Activated gamma-delta T cell (primary cell): ENCODE measurements at places on chromosomes 7 and 10.

DNA sequence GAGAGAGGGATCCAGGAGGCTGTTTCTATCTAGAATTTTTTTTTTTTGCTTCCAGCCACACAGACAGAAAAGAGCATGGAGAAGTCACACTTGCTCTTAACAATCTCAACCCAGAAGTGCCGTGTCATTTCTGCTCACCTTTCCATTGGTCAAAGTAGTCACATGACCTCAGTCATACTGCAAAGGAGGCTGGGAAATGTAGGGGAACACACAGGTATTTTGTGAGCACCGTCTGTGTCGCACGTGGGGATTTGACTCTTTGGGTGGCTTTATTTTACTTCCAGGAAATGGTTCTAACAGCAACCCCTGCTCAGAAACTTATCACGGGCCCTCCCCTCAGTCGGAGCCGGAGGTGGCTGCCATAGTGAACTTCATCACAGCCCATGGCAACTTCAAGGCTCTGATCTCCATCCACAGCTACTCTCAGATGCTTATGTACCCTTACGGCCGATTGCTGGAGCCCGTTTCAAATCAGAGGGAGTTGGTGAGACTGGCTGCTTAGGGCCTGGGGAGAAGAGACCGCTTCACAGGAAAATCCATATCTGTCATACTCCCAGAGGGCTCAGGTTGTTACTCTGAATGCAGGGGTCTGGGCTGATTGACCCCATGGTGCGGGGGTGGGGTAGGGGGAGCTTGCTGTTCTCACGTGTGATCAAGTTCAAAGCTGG is 13.1 kb upstream of the CPA1 start:
- no peak for DNase-seq

- no peak for DNase-seq
Measured at GRCh38 chr10:22536620-22537019, 177.8 kb downstream of the PIP4K2A start.

DNA sequence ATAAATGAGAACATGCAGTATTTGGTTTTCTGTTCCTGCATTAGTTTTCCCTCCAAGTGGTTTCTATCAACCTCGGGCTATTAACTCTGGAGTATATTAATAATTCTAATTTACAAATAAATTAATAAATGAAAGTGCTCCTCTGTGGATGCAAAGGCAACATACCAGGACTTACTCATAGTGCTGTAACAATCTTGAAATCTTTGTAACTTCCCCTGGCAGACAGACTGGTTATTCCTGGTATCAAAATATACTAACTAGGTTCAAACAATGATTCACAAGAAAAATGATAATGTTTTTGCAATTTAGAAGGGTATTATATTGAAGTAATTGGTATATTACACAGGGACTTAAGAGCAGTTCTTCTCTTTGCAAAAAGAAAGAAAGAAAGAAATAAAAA is 177.2 kb downstream of the FANK1 start:
- DNase-seq = no peak

GRCh38 chr7:122260336-122260735 is 44.2 kb downstream of the FEZF1 start:
- DNase-seq = no peak

DNA sequence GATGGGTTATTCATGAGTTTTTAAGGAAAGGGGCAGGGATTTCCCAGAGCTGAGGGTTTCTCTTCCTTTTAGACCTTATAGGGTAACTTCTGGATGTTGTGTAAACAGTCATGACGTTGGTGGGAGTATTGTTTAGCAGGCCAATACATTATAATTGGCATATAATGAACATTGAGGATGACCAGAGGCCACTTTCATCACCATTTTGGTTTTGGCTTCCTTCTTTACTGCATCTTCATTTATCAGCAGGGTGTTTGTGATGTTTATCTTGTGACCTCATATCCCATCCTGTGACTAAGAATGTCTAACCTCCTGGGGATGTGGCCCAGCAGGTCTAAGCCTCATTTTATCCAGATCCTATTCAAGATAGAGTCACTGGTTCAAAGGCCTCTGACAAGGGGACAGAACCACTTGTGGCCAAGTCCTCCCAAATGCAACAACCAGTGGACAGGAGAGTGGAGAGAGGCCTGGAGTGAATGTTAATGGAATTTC is 77.3 kb upstream of the RPA3 start:
- no peak for DNase-seq

GRCh38 chr10:91406322-91406721 is 3.8 kb upstream of the HECTD2 start:
- DNase-seq = no peak

GRCh38 chr10:8563478-8563877 is 509.0 kb downstream of the GATA3 start:
- DNase-seq = no peak

DNA sequence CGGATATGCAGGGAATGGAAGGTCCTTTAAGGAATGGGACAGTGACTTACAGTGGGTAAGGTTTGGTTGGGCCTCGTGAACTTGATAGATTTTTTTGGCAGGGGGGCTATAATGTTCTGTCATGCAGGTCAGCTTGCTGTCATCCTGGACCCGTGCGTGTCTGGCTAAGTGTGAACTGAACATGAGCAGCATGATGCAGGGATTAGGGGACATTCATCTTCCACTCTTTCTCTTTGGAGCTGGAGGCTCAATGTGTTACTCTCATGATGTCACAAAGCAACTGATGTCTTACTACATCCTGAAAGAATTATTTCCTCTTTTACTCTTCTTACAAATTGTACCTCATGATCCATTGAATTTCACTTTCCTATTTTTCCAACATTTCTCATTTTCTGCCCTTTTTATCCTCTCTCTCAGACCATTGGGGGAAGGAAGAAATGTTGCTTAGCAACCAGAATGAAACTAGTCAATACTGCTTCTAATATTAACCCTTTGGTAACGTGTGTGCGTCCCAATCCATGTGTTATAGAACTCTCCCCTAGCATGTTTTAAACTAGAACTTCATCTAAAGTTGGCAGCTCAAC is 549.1 kb downstream of the LRMDA start:
- no peak for DNase-seq

DNA sequence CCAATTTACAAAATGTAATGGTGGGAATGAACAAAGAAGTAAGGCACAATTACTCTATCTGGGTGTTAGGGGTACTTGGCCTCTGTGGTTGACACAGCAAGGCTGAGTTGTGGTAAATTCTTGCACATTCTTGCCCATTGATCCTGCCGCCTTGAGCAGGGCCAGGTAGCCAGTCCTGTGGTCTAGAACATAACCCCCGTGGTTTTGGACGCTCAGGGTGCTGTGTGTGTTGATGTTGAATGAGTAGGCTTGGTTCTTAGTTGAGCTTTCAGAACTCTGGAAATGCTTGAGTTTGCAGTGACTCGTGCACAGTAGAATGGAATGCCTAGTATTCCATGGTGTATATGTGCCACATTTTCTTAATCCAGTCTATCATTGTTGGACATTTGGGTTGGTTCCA is 42.3 kb upstream of the CDHR3 start:
- no peak for DNase-seq

DNA sequence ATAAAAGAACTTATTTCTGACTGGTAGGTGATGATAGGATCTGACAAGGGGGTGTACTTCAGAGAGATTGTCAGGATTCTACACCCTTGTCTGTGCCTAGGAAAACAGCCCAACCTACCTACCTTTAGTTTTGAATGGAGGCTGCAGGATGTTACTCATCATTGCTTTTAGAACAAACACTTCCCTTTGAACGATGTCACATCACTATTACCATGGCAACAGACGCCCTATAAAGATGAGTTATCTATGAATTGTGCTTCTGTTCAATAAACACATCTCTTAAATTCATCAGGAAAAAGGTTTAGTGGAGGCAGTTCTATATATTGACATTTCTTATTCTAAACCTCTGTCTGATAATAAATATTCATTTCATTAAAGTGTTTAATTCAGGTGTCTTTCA is 362.4 kb downstream of the CNTNAP2 start:
- DNase-seq = no peak

- no peak for DNase-seq
Measured at GRCh38 chr7:156094350-156095146, 282.3 kb upstream of the SHH start.

DNA sequence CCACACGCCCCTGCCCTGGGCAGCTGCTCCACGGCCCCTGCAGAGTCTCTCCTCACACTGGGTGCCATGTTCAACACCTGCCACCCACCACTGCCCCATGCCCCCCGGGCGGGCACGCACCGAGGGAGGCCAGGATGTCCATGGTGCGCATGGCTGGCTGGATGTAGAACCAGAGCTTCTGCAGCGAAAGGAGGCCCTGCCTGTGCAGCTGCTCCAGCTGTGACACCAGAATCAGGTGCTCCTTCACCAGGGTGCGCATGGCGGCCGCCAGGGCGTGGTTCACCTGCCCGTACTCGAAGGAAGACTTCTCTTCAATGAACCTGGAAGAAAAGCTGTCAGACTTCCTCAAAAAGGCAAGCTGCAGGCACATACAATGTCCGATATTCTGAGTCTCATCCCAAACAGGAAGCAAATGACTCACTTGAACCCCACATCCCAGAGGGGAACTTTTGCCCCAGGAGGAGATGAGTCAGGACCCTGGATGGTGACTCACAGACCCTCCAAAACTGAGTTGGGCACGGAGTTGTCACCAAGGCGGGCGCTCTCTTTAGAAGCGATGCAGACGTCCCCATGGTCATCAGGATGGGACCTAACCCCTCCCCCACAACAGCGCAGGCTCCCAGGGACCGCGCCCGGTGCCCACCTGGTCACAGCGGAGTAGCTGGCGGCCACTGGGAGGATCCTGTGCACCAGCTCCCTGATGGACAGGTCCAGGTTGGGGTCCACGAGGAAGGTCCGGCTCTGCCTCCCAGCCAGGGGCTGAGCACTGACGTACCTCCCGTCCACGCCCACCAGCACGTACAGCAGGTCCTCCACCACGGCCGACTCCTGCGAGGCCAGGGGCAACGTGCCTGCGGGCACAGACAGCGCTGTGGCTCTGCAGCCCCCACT is 15.5 kb downstream of the TUBGCP2 start:
- no peak for DNase-seq

DNA sequence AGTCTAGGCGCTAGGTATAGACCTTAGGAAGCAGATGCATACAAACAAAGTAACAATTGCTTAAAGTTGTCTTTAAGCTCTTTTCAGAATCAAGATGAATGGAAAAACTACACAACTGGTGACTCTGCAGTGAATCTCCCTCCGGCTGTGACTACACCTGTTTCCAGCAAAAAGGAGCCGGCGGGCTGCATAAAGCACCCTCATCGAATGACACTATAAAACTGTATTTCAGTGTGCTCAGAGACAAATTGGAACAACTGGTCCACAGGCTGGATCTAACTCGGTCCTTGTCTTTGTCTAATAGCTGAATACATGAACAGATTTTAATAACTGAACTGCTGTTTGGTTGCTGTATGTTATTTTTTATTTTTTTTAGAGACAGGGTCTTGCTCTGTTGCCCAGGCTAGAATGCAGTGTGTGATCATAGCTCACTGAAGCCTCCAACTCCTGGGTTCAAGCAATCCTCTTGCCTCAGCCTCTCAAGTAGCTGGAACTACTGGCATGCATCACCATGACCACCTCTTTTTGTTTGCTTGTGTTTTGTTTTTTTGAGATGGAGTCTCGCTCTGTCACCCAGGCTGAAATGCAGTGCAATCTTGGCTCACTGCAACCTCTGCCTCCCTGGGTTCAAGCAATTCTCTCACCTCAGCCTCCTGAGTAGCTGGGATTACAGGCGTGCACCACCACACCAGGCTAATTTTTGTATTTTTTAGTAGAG is 64.2 kb upstream of the SVIL start:
- DNase-seq = no peak

DNA sequence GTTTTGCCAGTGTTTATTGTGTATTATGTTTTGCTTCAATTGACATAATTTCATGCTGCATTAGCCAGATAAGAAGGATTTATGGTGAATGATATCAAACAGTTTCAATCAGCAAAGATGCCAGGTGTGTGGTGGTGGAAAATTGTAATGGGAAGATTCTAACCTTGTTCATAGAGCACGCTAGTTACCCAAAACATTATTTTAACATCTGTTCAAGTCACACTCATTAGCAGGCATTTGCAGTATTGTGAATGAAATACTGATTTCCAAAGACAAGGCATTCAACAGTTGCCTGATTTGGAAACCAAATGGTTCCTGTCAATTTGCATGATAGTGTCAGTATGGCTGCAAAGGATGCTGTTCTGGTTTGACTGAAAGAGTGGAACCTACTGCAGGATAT is 129.7 kb downstream of the EPC1 start:
- DNase-seq = no peak

DNA sequence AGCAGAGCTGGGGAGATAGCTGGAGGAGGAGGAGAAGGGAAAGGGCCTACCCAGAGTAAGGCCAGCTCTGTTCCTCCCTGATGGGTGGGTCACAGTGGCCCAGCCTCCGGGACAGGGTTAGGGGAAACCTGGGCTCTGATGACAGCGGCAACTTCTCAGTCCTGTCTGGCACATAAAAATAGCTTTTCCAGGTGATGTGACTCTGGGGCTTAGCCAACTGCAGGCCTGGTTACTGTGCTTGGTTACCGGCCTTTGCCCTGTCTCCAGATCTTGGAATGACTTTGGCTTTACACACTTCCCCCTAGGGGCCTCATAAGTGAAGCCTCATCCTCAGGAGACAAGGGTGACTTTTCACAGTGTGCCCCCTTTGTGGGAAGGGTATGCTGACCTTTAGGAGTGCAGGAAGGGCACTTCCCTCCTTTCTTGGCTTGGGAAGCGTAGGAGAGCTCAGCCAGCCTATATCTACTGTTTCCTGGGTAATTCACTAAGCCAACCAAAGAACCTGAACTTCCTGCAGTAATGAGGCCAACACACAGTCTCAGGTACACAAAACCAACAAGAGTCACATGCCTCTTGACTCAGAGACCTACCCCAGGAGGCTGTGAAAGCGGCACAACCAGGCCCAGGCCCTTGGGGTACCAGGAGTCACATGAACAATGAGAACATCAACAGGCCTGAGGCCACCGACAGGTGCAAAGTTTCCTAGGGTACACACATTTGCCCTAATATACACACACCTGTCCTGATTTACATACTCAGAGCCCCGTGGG is 11.7 kb upstream of the HILPDA start:
- DNase-seq = no peak

- no peak for DNase-seq
Measured at GRCh38 chr7:139341776-139342226, 664 bp downstream of the FMC1 start.

DNA sequence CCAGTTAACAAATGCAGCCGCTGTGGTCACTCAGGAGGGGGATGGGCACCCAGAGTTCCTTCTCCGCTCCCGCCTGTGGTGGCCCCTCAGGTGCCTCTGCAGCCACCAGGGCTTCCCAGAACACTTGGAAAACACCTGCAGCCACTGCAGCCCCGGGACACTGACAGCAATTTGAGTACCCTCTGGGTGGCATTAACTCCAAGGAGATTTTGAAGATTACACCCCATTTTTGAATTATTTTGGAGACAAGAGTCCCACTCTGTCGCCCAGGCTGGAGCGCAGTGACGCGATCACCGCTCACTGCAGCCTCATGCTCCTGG is 32.2 kb downstream of the IL15RA start:
- no peak for DNase-seq

DNA sequence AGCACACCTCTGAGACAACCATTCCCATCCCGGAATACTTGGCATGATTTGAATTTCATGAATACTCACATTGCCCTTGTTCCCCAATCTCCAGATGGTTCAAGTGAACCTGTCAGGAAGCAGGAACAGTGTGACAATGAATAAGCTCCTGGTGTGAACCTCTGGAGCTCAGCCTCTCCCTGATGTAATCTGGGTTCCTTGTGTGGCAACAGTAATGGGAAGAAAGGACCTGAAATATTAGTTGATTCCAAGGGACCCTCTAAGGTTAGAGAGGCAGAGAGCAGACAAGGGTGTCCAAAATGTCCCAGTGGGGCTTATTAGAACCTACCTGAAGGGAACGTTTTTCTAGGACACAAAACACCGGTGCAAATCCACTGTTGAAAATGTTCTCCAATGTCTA is 8.5 kb downstream of the OR2A7 start:
- DNase-seq = no peak

GRCh38 chr10:123458933-123459332 is 207.2 kb upstream of the GPR26 start:
- DNase-seq = no peak
